ENCODE measurements at places on chromosomes 4 and X.

- no peak for DNase-seq
Measured at GRCh38 chr4:146283758-146284651, 69.7 kb downstream of the REELD1 start.

GRCh38 chr4:95155759-95156451 is 392.9 kb downstream of the UNC5C start:
- DNase-seq: peak; percentile 66

DNA sequence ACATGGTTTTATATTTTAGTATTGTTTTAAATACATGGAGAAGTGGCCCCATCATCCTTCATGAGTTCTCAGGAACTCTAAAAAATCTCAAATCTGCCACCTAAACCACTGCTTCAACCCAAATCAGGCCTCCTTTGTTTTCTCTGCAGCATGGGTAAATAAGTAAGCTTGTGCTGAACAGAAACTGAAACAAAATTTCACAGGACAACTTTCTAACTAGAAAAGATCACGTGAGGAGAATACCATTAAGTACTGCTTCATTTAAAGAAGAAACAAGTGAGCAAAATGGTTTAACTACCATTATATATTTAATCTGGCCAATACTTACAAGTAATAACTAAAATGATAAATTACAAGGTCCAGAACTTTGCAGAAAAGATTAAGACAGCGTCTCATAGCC is 2.5 kb downstream of the ARAP2 start:
- DNase-seq: no peak

GRCh38 chrX:152637649-152638442 is at the start of gene GABRQ:
Gene GABRQ, plus strand, starts transcription at chrX:152637895. Its CDS starts 308 bp downstream, at chrX:152638203.
- DNase-seq: peak; percentile 39

DNA sequence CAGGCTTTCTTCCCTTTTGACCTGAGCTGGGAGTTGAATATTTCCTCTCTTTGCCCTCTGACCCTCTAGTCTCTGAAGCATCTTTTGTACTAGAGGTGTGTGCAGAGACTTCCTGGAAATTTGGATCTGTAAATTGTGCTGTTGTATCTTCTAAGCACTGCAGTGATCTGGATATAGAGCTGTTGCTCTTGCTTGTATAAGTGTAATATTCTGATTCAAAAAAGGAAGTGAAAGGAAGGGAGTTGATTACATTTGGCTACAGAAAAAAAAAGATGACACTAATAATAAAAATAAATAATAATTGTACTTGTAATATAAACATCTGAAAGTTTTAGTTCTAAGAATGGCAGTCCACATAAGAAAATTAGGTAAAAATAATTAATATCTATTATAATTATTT is 33.0 kb downstream of the FRG1 start:
- DNase-seq: no peak

DNA sequence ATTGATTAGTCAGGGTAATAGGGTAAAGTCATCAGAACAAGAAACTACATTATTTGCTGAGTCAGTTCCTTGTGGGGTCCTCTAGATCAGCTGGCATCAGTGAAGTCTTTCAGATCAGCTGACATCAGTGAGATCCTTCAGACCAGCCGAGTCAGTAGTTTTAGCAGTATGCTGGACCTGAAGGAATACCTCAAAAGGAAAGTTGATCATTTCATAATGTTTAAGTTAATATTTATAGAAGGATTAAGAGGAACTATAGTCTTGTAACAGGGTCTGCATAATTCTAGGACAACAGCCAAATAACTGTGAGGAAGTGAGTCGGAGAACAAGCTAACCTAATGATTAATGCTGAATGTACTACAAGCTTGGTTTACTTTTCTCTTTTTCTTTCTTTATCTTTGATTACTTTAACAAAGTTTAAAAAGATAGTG is 958 bp upstream of the UGT2B7 start:
- DNase-seq: peak; percentile 89

GRCh38 chrX:19674041-19674789 is 158.9 kb upstream of the MAP3K15 start:
- DNase-seq: no peak

- no peak for DNase-seq
Measured at GRCh38 chr4:2390146-2390545, 28.3 kb downstream of the ZFYVE28 start.

DNA sequence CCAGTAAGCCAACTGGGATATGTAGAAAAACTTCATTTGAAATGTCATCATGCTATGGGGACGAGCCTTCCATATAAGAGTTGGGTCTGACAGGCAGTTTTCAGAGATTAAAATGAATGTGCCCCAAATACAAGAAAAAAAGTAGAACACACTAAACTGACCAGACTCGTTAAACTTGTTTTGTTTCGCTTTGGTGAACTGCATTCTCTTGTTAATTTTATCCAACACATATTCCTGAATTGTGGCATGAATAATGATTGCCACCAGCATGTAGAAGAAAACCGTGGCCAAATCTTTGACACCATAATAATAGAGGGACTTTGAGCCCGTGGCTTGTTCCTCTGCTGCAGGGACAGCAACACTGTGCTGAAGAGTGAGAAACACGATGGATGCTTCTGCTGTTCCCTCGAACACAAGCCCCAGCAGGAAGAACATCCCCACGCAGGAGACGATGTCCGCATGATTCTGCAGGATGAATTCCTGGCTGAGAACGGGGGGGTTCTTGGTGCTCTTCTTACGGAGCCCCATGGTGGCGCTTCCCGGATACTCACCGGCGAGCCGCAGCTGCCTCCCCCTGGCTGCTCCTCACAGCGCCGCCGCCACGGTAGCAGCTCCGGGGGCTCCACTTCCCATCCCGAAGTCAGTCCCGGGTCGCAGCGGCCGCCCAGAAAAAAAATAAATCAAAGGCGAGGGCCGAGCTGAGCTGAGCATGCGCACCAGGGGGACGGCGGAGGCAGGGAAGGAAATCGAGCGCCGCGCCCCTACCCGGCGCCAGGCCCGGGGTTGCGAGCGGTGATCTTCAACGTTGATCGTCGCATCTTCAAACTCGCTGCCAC is at the start of gene TRAM1L1:
Gene TRAM1L1 (minus strand): TSS at position 711 of the 836 bp plus-strand sequence. CDS start 183 bp downstream, at position 528.
- peak; percentile 61 for DNase-seq

GRCh38 chr4:125191232-125191631 is 123.5 kb upstream of the FAT4 start:
- peak; percentile 68 for DNase-seq

- peak; percentile 42 for DNase-seq
Measured at GRCh38 chr4:20698382-20698781, 1.9 kb upstream of the PACRGL start.

DNA sequence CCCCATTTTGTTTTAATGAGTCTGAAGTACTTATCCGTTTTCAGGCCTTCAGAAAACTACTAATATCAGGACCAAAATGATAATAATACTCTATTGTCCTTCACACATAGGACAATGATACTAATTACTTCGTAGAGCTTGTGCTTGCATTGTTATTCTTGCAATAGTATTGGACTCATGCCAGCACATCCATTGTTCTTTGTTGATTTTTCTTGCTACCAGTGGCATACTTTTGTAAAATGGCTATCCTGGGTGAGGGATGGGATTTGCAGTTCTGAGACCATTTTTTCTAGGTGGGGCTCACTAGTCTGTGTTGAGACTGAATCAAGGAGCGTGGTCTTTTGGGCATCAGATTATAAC is 195.3 kb downstream of the MAML3 start:
- no peak for DNase-seq

DNA sequence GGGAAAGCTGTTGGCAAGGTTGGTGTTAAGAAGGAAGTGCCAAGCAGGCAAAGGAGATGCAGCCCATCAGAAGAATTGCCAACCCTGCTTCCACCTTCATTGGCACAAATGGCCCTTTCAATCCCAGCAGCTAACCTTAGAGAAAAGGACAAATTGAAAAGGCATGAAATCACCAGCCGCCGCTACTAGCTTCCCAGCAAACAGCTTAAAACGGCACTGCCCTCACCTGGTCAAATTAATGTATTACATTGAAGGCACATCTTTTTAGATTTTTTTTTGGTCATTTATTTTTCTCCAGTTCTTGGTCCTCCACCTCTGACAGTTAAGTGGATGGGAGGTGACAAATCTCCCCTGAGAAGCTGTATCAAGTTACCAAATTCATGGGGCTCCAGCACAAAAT is 51.0 kb upstream of the NHSL2 start:
- peak; percentile 32 for DNase-seq

Data from iris pigment epithelial cell (primary cell).